A375 (cell line): ENCODE measurements at places on chromosomes 3 and 15. TPM values are rescaled to one million over a fixed set of nuclear protein-coding genes. Genes with fewer than 3 reads are reported as not detected.

The UCN2 gene
- total RNA-seq: 17.5 and 30.5 TPM in 2 replicates

The FGD5 gene
- total RNA-seq: not detected in 2 replicates

The SMCO1 gene
- not detected in 2 replicates for total RNA-seq

The TRIM59 gene
- 2.5 and 3.4 TPM in 2 replicates for total RNA-seq

The FOXB1 gene
- not detected in 2 replicates for total RNA-seq

The GOLGA8S gene
- total RNA-seq: not detected in 2 replicates

The CCRL2 gene
- total RNA-seq: not detected in 2 replicates

The SIDT1 gene
- not detected in 2 replicates for total RNA-seq

The MYZAP gene
- total RNA-seq: 2.5 and 2.6 TPM in 2 replicates

The AQR gene
- 19.7 and 23.5 TPM in 2 replicates for total RNA-seq

The ZNF502 gene
- total RNA-seq: 1.1 and 3.0 TPM in 2 replicates

The SNX22 gene
- total RNA-seq: 0.88 and 1.9 TPM in 2 replicates

The RHCG gene
- total RNA-seq: not detected in 2 replicates

The CAMP gene
- 2.4 and 6.6 TPM in 2 replicates for total RNA-seq

The PARP15 gene
- not detected in 2 replicates for total RNA-seq

The GOLGA6B gene
- 0.15 TPM in 1 of 2 replicates, not detected in the other for total RNA-seq

The CHDH gene
- not detected in 2 replicates for total RNA-seq

The LRRK1 gene
- 5.8 and 8.4 TPM in 2 replicates for total RNA-seq

The C3orf80 gene
- 0.53 and 1.2 TPM in 2 replicates for total RNA-seq

The PAQR9 gene
- total RNA-seq: not detected in 2 replicates

The GOLGA6L4 gene
- 0.21 and 0.83 TPM in 2 replicates for total RNA-seq

The TRH gene
- total RNA-seq: not detected in 2 replicates

The LINGO1 gene
- not detected in 2 replicates for total RNA-seq

The CLDN11 gene
- 0.19 TPM in 1 of 2 replicates, not detected in the other for total RNA-seq

The CYP1A2 gene
- not detected in 2 replicates for total RNA-seq

The EBLN2 gene
- total RNA-seq: 6.1 and 6.5 TPM in 2 replicates

The SMAD6 gene
- total RNA-seq: 17.9 and 18.1 TPM in 2 replicates

The CMTM8 gene
- total RNA-seq: 2.4 and 2.7 TPM in 2 replicates

The FAM81A gene
- 1.1 and 3.2 TPM in 2 replicates for total RNA-seq

The MOBP gene
- not detected in 2 replicates for total RNA-seq

The DOCK3 gene
- 0.21 and 0.26 TPM in 2 replicates for total RNA-seq

The FAN1 gene
- total RNA-seq: 14.0 and 20.5 TPM in 2 replicates

The COLQ gene
- 1.2 and 2.5 TPM in 2 replicates for total RNA-seq

The GABRB3 gene
- total RNA-seq: 7.0 and 7.9 TPM in 2 replicates

The CIP2A gene
- total RNA-seq: 24.5 and 30.4 TPM in 2 replicates

The GABRG3 gene
- 0.41 and 0.56 TPM in 2 replicates for total RNA-seq

The BSN gene
- total RNA-seq: 0.57 and 1.3 TPM in 2 replicates

The BNC1 gene
- 2.3 and 3.1 TPM in 2 replicates for total RNA-seq

The NGRN gene
- total RNA-seq: 84.7 and 90.9 TPM in 2 replicates

The POC1A gene
- 21.6 and 23.9 TPM in 2 replicates for total RNA-seq

The ALS2CL gene
- 5.1 and 8.0 TPM in 2 replicates for total RNA-seq

The CD86 gene
- total RNA-seq: not detected in 2 replicates

The RPP25 gene
- total RNA-seq: 32.4 and 33.1 TPM in 2 replicates

The FANCD2OS gene
- not detected in 2 replicates for total RNA-seq

The AMIGO3 gene
- 4.3 and 4.4 TPM in 2 replicates for total RNA-seq

The ZCWPW2 gene
- 0.29 TPM in 1 of 2 replicates, not detected in the other for total RNA-seq

The MUSTN1 gene
- total RNA-seq: not detected in 2 replicates
